ENCODE measurements at places on chromosomes 1 and 21.

GRCh38 chr21:36126208-36126565, 8.7 kb upstream of the CBR3 start:
- DNase-seq = no peak

DNA sequence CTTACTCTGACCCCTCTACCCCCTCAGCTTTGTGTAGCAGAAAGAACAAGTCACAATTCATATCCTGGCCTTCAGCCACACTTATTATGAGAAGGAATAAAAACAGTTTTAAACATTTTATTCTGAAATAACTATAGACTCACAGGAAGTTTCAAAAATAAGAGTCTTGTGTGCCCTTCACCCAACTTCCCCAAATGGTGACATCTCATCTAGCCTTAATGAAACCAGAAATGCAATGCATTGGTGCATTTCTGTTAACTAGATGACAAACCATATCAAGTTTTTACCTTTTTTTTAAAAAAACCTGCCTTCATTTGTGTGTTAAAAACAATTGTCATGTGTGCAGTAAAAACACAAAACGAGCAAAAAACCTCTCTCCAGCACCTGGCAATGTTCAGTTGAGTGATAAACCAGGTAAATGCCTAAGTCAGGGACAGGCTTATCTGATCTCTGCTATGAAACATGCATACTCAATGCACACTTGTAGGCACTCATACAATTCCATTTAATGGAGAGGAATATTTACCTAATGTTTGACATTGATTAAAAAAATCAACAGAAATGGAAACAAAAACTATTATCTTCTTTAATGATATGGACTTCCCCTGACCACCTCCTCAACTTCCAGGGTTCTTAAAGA, 51.5 kb downstream of the SH3BGR start:
- DNase-seq = no peak

DNA sequence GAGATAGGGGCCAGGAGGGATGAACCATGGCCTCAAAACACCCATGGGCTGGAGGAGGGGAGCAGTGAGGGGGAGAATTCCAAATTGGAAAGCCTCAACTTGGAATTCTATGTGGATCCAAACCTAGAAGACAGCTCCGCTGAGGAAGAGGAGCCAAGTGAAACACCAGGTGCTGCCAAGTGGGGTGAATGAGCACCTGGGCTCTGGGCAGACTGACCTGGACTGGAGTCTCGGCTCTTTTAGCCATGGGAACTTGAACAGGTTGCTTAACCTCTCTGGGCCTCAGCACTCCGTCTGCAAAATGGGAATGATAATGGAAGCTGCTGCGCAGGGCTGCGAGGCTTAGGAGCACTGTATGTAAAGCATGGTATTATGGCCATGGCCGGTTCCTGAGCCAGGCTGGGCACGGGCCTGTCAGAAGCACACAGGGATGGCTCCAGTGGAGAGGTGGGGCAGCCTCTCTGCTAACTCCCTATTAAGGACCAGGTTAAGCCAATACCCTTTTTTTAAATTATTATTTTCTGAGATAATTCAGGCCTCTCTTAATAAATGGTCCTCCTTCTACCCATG, 81.5 kb downstream of the SYT2 start:
- no peak for DNase-seq

GRCh38 chr1:219185486-219186117, 11.9 kb downstream of the LYPLAL1 start:
- DNase-seq = no peak

DNA sequence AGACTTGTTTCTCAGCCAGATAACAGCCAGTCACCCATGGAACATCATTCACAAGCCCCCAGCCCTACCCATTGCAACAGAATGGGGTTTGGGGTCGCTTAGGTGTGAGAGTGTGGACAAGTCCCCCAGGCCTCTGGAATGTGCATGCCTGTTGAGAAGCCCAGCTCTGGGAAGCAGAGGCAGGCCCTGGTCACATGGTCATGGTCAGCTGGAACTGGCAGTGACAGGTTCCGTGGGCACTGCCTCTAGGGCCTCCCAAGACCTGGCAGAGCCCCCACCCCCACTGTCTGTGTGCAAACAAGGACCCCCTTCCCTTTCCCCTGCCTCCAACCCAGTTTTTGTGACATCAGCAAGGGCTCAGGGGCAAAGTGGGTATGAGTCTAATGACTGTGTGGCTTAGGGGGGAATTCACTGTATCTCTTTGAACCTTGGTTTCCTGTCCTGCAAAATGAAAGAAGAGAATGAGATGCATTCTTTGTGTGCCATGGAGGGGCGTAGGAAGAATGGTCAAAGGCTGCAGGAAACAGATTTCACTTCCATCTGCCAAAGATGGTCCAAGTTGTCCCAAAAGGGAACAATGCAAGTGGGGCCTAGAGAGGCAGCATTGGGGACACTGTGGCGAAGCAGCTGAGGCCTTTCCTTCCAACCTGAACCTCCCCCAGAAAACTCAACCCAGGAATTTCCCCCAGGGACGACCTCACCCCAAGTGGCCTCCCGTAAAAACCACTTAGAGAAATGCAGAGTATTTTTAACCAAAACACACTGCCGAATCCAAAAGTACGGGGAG, 34.7 kb upstream of the SELENON start:
- DNase-seq = no peak

GRCh38 chr1:180267761-180268555, 37.9 kb downstream of the LHX4 start:
- DNase-seq = no peak

GRCh38 chr1:202010180-202011015, at the start of gene ELF3:
ELF3 (plus strand) TSS chr1:202010587; CDS start chr1:202011137, 550 bp downstream.
- DNase-seq = no peak

- DNase-seq = no peak
Measured at GRCh38 chr1:167924543-167925231, 10.8 kb upstream of the ADCY10 start.

DNA sequence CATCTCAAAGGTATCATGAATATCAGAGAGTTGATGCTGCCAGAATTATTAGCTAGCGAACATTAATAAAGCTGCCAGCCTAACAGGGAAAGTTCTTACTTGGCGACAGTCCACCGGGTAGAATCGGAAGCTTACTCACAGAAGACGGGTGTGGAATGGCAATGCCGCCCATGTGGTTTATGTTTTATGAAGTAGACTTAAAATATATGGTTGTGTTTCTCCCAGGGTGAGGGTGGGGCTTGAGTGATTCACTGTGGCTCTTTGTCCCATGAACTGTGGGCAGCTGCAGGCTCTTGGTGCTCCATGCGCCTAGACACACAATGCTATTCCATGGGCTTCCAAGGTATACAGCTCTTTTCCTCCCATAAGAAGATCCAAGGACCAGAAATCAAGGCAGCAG, 162.7 kb downstream of the PIGK start:
- DNase-seq = no peak

DNA sequence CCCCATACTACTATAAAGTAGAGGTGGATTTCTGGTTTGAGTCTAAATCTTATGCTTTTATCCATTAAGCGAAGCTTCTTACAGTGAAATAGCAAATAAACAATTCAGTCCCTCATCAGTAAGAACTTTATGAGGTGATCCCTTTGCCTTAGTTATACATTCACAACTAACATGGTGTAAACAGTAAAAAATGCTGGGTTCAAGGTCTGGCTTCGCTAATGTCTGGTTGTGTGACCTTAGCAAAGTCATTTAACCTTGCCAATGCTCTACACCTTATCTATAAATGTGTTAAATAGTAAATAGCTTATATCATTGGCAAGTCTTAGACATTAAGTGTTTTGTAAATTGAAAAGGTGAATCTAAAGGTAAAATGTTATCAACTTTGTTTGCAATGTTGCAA, 475.4 kb downstream of the LMO4 start:
- no peak for DNase-seq

GRCh38 chr1:9670085-9670484, 18.6 kb downstream of the PIK3CD start:
- DNase-seq = no peak

- no peak for DNase-seq
Measured at GRCh38 chr1:237814319-237814924, 76.3 kb downstream of the ZP4 start.

DNA sequence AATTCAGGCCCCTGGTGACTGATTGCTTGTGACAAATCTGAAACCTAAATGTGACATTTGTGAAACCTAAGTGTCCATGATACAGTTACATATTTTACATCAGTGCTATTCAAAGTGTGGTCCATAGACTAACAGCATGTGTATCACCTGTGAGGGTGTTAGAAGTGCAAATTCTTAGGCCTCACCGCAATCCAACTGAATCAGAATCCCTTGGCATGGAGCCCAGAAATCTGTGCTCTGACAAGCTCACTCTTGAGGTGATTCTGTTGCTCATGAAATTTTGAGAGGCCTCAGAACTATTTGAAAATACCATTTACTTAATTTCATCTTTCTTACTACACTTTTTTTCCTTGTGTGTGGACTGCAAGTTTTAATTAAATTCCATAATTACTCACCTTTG, 587.9 kb downstream of the ADGRL2 start:
- no peak for DNase-seq

GRCh38 chr1:206708058-206708457, 23.4 kb downstream of the MAPKAPK2 start:
- no peak for DNase-seq

DNA sequence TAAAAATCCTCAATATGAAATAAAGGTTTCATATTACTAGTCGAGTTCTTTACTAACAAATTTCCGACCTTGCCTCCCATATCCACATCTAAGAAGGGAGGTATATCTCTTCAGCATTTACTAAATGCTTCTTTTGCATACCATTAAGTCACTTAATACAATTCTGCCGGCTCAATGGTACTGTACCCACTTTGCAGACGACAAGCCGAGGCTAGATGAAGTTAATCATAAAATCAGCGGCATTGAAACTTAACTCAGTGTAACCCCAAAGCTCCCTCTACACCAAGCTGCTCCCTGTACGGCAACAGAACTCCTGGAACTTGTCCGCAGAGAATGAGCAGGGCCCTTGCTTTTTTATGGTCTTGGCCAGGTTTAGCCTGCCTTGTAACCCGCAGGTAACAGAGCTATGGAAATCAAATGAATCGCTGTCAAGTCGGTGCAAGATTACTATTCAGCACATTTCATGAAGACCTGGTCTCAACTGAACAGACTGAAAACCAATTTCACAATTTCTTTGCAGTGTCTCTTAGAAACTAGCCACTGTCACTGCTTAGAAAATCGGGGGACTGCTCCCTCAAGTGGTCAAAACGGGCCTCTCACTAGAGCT, 738 bp downstream of the INTS7 start:
- DNase-seq = no peak

DNA sequence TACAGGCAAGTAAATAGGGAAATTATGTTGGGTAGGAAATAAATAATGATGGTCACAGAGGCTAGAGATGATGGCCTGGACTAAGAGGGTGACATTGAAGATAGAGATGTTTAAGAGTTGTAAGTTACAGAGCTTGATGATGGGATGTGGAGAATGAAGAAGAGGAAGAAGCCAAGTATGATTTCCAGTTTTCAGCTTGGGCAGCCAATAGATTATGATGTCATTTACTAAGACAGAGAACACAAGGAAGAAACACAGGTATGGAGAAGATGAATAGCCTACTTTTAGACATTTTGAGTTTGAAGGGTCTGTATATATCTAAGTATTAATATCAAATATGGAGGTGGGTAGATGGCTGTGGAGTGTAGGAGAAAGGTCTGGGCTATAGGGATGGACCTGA, 56.0 kb upstream of the PRELP start:
- DNase-seq = no peak

All from activated CD4-positive, alpha-beta T cell treated with anti-CD3 and anti-CD28 coated beads for 1 hour (primary cell).